ENCODE measurements at places on chromosomes 7 and 10. TPM values are rescaled to one million over a fixed set of nuclear protein-coding genes. Genes with fewer than 3 reads are reported as not detected.

Gene TRPV5
- not detected for total RNA-seq

Gene PRLHR
- total RNA-seq = not detected

Gene KBTBD2
- 62.8 TPM for total RNA-seq

- no peak for DNase-seq
- no peak overlapping the region for H3K4me3 ChIP-seq
- H3K27ac ChIP-seq = no peak overlapping the region
- no peaks in the 10 kb centered on the region for H3K27me3 ChIP-seq
Measured at GRCh38 chr7:27071622-27072390, 24.0 kb downstream of the HOXA1 start.

DNA sequence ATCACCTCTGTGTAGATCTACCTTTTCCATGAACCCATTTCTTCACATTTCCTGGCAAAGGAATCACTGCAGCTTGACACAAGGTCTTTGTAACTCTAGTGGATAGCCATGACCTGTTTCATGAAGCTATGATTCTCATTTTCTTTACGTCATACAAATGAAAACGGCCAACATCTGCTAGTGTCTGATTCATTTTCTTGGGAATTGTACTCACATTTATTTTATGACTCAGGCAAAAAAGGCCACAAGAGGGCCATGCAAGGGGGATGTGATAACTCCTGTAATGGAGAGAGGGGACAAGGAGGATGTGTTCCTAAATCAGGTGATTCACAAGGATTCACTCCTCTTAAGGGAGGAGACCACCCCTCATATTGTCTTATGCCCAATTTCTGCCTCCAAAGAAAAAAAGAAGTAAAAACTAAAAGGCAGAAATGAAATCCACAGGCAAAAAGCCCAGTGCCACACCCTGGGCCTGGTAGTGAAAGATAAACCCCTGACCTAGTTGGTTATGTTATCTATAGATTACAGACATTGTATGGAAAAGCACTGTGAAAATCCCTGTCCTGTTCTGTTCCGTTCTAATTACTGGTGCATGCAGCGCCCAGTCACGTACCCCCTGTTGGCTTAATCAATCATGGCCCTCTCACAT lies 249.9 kb downstream of the IPMK start:
- no peak for DNase-seq
- no peak overlapping the region for H3K4me3 ChIP-seq
- no peaks in the 10 kb centered on the region for H3K27me3 ChIP-seq
- no peaks in the 10 kb centered on the region for H3K4me1 ChIP-seq

GRCh38 chr10:59366290-59366689 lies 3.9 kb upstream of the FAM13C start:
- no peak overlapping the region for H3K27ac ChIP-seq
- no peak overlapping the region for H3K4me3 ChIP-seq
- H3K27me3 ChIP-seq = no peaks in the 10 kb centered on the region
- no peaks in the 10 kb centered on the region for H3K36me3 ChIP-seq
- H3K4me1 ChIP-seq = no peaks in the 10 kb centered on the region
- DNase-seq = no peak

- no peak overlapping the region for H3K27ac ChIP-seq
- DNase-seq = no peak
- peaks cover 6% of the 10 kb centered on the region for H3K4me1 ChIP-seq
- no peaks in the 10 kb centered on the region for H3K36me3 ChIP-seq
- no peak overlapping the region for H3K4me3 ChIP-seq
Measured at GRCh38 chr10:3442451-3442990, 269.9 kb upstream of the PITRM1 start.

DNA sequence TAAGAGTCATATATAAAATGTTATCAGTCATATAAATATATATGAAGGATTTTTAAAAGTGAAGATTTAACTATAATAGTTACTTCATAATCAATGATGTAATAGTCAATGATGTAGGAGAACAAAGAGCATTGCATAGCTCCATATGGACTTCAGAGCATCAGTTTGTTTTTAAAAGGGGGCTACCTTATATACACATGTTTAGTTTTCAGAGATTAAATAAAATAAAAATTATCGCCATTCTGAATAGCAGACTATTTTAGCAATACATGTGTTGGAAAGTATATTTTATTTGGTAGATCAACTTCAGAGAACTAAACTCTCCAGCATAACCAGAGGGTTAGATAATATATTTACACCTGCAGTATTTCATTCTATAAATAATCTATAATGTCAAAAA lies 29.1 kb upstream of the EPC1 start:
- H3K36me3 ChIP-seq = no peaks in the 10 kb centered on the region
- DNase-seq = no peak
- H3K4me3 ChIP-seq = no peak overlapping the region
- H3K27me3 ChIP-seq = no peaks in the 10 kb centered on the region
